ENCODE measurements at places on chromosomes 16 and 17. TPM values are rescaled to one million over a fixed set of nuclear protein-coding genes. Genes with fewer than 3 reads are reported as not detected.

KRTAP1-5 gene
- total RNA-seq: not detected

CCDC200 gene
- total RNA-seq: not detected

FOXO3B gene
- total RNA-seq: 4.3 TPM

NOS2 gene
- total RNA-seq: not detected

NOMO2 gene
- 47.2 TPM for total RNA-seq

FZD2 gene
- total RNA-seq: not detected

NPIPB6 gene
- total RNA-seq: not detected

ETV4 gene
- not detected for total RNA-seq

MT4 gene
- not detected for total RNA-seq

ZFPM1 gene
- total RNA-seq: 43.4 TPM

FBXL16 gene
- total RNA-seq: 4.6 TPM

GRCh38 chr16:63876103-63876502, 1245.8 kb downstream of the CDH11 start:
- DNase-seq: no peak

GRCh38 chr17:68172461-68172954, 75.3 kb upstream of the AMZ2 start:
- peak; percentile 81 for DNase-seq

DNA sequence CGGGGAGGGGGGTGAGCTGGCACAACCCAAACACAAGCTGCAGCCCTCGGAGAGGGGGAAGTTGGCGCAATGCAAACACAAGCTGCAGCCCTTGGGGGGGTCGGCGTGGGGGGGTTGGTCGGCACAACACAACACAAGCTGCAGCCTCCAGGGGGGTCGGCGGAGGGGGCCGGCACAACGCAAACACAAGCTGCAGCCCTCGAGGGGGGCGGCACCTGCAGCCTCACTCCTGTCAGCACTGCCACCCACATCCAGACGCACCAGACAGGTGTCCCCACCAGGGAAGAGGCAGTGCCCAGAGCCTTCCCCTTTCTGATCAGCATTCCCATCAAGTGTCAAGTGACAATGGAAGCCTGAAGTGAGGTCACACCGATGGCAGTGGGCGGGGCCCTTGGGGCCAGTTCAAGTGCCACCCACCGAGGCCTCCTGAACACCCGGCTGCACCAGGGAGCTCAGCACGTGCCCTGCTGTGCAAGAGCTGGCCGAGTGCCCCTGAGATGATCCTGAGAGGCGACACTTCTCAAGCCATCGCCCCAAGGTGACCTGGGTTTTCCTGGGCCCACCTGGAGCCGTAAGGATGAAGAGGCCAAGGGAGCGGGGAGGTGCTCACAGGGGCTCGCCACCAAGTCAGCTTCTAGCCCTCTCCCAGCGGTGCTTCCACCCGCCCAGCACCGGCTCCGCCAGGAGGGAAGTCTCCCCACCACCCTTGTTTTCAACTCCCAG, 59.3 kb downstream of the KLHDC4 start:
- DNase-seq: no peak

DNA sequence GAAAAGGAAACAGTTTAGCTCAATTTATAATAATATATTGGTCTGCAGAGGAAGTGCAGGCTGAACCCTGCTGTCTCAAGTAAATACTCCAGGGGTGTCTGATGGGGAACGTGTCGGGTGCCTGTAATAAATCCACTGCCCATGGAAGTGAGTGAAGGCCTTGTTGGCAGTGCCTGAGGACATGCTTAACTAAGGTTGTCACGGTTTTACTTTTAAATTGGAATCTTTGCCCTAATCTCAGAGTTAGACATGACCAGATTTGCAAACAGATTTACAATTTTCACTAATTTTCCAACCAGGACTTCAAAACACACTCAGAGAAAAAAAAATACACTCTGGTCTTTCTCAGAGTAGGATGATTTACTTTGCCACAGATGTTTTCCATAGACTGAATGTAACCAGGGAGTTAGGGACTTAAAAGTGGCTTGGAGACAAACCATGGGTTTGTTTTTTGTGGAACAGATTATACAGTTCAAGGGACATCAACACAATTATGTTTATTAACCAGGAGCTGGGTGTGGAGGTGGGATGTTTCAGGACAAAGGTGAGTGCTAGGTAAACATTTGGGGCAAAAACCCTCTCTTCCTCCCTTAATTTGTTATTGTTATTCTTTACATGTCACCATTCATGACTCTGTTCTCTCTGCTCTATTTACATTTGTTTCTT, 144.5 kb downstream of the FTO start:
- no peak for DNase-seq

GRCh38 chr17:12998461-12998860, 19.4 kb downstream of the ELAC2 start:
- DNase-seq: no peak

- DNase-seq: no peak
Measured at GRCh38 chr17:82687375-82687861, 11.1 kb downstream of the RAB40B start.

DNA sequence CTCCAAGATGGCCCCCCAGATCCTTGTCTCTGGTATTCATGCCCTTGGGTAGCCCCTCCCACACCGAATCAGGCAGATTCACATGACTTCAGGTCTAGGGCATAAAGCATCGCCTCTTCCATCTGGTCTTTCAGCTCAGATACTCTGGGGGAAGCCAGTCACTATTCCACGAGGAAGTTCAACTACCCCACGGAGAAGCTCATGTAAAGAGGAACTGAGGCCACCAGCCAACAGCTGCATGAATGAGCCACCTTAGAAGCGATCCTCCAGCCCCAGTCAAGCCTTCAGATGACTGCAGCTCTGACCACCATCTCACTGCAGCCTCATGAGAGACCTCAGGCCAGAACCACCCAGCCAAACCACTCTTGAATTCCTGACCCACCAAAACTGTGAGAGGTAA, 54.1 kb downstream of the SOCS3 start:
- DNase-seq: no peak

- no peak for DNase-seq
Measured at GRCh38 chr16:56289416-56289815, 98.1 kb downstream of the GNAO1 start.

GRCh38 chr16:27208796-27209195, 5.5 kb downstream of the KDM8 start:
- DNase-seq: no peak

- no peak for DNase-seq
Measured at GRCh38 chr17:48609759-48610281, 997 bp downstream of the HOXB7 start.

DNA sequence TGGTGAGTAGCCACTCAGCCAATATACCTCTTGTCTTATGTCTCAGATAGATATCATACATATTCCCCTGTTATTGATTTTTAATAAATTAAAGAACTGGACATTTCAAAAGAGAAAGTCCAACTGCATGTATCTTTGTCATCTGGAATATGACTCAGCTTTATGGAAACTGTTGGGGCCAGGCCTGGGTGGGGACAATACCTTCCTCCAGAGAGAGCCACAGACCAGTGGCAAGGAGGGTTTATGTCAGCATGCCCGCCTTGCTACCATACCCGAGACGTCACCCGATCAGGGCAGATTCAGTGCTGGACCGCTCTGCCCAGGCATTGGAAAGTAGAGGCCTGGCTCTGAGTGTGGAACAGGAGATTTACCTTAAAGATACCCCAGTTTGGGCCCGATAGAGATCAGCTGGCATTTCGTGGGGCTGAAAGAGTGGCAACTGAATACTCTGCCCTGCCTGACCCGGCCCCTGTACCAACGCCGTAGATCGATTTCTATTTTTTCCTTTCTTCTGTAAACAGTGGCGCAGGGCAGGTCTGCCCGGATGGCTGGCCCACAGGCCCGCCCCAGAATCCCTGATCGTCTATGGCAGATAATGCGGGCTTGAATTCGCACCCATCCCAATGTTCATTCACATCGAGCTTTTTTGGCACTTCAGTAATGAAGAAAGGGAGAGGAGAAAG, 158.6 kb downstream of the SALL1 start:
- DNase-seq: no peak

DNA sequence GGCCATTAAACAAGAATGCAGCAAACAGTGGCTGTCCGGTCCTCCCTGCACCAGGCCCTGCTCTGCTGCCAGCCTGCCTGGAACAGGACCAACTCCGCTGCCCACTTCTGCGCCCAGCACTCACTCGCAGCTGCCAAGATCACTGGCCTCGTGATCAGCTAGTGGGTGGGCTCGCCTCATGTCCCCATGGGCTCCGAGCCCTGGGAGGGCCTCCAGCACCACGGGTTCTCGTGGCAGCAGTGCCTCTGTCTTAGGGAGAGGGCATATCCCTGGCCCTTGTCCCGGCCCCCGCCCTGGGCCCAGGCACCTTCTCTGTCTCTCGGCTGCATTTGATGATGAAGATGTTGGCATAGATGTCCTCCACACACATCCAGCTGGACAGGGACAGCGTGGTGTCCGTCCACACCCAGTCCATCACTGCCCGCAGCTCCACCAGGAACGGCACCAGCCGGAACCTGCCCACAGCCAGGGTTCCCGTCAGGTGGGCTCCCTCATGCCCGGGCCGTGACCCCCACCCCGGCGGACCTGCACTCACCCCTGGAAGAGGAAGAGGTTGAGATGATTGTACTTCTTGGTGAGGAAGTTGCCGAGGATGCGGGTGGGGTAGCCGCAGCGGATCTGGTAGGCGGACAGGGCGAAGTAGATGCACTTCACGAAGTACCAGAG, 13.1 kb downstream of the CTU2 start:
- DNase-seq: no peak

All from CD8-positive, alpha-beta T cell (primary cell).